Right hindlimb (tissue), 1 donor: ENCODE measurements at places on chromosomes 5 and 9.

GRCh38 chr5:131384616-131385214 is 120.9 kb downstream of the CDC42SE2 start:
- DNase-seq: no peak

DNA sequence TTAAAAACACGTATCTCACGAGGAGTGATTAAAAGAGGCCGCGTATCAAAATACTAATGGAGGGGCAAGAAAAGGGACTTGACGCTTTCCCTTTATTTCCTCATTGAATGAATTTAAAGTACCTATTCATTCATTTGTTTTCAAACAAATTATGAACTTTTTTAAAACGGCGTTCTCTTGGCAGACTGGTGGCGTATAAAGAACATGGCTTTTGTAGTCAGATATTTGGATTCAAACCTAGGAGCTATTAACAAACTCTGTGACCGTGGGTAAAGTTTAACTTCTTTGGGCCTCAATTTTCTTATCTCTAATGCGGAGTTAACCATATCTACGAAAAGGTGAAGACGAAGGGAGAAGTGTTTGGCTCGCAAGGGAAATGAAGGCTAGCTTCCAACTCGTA is 876 bp downstream of the CAAP1 start:
- no peak for DNase-seq

DNA sequence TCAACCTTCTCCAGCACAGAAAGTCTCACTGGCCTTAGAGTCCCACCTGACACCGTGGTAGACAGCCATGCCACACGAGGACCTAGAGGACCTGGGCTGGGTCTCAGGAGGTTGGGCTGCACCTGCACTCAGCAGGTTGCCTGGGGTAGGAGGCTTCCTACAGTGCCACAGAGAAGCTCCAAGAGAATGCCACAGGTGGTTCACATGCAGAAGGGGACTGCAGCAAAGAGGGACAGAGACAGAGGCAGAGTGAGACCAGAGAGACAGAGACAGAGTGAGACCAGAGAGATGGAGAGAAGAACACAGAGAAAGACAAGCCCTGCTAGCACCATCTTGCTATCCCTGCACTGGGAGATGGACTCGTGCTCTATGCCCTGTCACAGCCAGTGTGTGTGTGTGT is 5.7 kb downstream of the CAMK2A start:
- no peak for DNase-seq

- peak; percentile 20 for DNase-seq
These were observed 69.8 kb upstream of the RNU6ATAC start for GRCh38 chr9:134234001-134234660.

- DNase-seq: no peak
These were observed 29.8 kb upstream of the BICD2 start for GRCh38 chr9:92794426-92794825.

DNA sequence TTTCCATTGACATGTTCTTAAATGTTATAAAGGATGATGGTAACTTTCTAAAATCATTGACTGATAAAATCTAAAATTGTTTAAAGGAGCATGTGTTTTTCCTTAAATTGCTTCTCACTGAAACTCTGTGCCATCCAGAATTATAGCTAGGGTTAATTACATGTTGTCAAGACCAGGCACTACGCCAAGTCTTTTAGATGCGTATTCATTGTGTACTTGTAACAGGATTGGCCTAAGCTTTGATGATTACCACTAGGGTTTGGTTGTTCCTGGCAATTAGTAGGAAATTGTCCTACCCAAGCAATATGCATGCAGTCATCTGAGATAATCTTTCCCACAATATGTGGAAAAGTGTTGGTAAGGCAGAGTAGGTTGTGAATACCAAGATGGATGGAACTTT is 43.8 kb downstream of the PRKACG start:
- DNase-seq: no peak

DNA sequence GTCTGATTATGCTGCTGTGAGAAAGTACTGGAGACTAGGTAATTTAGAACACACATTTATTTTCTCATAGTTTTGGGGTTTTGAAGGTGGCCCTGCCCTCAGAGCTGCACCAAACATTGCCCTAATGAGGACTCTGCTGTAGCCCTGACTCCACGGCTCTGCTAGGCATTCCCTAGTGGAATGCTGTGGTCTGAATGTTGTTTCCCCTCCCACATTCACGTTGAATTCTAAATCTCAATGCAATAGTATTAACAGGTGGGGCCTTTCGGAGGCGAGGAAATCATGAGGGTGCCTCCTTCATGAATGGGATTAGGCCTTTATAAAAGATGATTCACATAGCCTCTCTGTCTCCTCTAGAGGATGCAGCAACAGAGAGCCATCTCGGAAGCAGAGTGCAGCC is 25.7 kb downstream of the GADD45G start:
- no peak for DNase-seq

DNA sequence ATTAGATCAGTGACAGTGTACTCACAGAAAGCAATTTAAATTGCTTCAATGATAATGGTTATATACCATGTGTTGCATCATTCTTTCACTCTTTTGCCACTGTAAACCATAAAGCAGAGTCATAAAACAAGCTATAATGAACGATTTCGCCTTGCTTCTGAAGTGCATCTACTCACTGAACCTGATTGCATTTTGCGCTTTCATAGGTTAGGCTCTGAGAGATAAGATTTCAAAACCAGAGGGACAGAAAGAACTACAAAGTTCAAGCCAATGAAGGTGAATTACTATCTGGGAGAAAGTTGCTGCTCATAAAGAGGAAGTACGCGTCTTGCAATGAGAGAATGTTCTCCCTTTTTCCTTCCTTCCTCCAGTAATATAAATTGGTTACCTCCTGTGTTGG is 412.7 kb downstream of the CETN3 start:
- DNase-seq: no peak

- no peak for DNase-seq
These were observed 499.5 kb upstream of the BRINP1 start for GRCh38 chr9:119868694-119869093.

DNA sequence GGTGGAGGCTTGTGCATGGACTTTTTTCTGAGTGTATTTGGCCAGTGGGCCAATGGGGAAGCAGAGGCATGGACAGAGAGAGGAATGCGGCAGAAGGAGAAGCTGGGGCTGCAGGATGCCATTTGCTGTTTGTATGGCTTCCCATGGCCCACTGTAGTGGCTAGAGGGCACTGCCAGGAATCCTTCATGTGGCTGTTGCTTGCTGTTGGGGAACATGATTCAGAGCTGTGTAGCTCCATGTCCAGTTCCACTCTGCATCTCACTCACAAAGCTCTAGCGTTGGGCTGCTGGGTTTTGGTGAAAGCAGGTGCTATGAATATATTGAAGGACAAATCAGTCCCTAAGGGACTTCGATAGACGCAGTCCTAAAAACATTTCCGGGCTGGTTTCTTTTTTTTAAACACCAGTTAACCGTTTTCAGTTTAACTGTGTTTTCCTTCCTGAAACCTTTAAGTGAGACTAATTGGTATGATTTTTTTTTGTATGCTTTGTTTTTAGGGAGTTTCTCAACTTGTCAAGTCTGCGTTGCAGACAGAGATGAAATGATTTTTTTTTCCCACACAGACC is 51.3 kb downstream of the SLC22A5 start:
- no peak for DNase-seq

DNA sequence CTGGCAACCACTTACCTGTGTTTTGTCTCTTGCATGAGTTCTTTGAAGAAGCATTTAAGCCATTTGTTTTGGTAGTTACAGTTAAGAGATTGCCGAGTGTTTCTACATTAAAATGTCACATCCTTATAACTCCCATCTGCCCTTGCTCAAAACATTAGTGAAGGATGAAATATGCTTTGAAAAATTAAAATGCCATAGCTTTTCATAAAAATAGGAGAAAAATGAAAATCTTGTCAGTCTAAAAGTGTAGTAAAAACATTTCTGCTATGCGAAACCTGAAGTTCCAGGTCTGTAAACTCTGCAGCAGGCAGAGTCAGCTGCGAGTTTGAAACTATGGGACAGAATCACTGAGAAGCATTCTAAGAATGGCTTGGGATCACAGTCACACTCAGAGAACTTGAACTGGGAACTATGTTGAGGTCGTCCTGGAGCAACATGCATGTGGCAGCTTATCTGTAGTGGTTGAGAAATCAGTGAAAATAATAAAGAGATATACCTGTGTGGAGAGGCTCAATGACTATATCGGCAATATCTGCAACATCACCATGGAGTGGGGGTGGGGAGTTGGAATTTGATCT is 67.4 kb downstream of the RASGRF2 start:
- no peak for DNase-seq

DNA sequence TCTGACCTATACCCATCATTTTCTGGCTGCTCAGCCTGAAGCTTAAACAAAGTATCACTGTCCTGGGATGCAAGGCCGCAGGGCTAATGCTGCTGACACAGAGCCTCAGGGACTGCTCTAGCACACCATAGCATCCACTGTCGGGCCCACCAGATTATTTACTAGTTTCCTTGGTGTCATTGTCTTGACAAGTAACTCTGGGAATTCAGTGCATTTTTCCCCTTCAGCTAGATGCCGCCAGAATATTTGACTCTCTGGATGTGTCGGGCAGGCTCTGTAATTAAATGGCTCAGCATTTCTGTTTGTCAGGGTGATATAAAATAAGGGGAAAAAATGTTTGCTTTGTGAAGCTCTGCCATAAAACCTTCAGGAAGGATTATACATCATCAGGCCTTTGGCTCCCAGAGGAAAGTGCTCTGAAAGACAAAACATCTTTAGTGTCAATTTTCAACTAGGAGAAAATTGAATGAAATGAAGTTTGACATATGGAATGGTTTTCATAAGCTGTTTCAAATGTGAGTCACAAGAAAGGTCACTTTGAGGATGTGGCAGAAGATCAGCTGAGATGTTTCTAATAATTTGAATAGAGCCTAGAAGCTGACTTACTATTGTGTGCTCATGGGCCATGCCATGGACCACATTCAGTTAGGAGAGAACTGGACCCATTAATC is 350.1 kb downstream of the TMEM232 start:
- no peak for DNase-seq

- no peak for DNase-seq
These were observed 549.8 kb upstream of the DMAC1 start for GRCh38 chr9:8349376-8349775.

DNA sequence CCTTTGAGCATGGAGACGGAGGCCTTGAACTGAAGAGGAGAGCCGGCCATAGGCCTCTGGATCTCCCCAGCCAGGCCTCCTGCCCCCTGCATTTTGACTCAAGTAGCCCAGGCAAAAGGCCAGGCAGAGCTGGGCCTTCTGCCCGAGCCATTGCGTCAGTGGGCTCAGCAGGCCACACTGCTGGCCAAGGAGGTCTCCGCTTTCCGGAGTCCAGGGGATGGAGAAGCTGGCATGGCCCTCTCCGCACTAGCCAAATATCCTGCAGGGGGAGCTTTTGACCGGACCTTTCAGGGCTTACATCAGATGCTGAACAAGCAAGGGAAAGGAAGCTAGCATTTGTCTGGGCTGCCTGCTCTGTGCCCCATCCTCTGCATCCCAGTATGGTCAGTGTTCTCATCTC is 386.8 kb downstream of the TRIM36 start:
- peak; percentile 57 for DNase-seq

GRCh38 chr5:65663804-65664521 is 39.1 kb downstream of the SHLD3 start:
- no peak for DNase-seq

DNA sequence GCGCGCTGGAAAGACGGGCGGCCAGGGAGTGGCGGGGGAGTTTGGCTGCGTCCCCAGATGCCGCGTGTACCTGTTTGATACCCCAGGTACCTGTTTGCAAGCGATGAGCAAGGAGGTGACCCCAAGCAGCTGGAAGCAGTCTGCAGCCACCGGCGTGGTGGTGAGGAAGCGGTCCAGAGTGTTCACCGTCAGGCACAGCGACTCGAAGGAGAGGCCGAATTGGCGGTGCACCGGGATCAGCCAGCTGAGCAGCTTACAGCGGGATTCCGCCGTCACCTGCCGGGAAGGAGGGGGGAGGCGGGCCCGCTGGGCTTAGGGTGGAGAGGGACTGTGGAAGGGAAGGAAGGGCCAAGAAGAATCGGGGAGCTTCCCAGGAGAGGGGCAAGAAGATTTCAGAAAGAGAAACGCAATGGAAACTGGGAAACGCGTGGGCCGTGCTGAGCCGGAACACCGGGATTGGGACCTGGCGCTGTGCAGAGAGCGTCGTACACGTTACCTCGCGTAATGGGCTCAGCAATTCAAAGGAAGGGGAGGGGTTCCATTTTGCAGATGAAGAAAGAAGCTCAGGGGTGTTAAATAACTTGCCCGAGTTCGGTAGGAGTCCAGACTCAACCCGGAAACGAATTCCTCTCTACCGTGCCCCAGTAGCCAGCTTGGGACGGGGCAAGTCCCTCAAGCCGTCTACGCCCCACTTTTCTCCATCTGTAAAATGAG is 980 bp downstream of the CCNO start:
- peak; percentile 44 for DNase-seq

- peak; percentile 28 for DNase-seq
These were observed 24.7 kb downstream of the TSC1 start for GRCh38 chr9:132919614-132920268.

- DNase-seq: no peak
These were observed 943 bp downstream of the CLTB start for GRCh38 chr5:176415240-176415951.

DNA sequence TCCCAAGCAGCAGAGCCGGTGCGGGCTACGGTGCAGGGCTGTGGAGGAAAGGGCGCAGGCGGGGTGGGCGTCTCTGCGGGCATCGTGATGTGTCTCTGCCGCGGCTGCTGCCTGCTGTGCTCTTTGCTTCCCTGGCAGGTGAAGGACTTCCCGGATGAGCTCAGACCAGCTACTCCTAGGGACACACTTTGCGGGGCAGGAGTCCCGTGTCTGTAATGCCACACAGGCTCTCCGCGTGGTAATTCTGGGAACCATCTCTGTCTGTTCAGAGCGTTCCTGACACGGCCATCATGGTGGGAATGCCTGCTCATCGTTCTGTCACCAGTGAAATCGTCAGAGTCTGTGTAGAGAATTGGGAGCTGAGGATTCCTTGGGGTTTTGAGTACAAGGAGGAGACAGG is 235.5 kb downstream of the FANCC start:
- no peak for DNase-seq

GRCh38 chr9:114189823-114190562 is 34.7 kb downstream of the COL27A1 start:
- DNase-seq: no peak

GRCh38 chr5:140318792-140319191 is 15.9 kb upstream of the PFDN1 start:
- DNase-seq: no peak
